ENCODE measurements at places on chromosomes 6 and 20.

DNA sequence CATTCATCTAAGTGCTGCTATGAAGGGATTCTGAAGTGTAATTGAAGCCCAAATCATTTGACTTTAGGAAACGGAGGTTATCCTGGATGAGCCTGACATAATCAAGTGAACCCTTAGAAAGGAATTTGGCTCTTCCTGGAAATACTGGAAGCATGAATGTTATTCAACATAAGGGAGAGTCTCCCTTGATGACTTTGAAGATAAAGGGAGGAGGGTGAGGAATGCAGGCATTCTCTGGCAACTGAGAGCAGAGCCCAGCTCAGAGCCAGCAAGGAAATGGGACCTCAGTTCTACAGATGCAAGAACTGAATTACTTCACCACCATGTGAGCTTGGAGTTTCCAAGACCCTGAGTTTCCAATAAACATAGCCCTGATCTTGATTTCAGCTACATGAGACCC, 168.2 kb downstream of the DLL1 start:
- no peak for DNase-seq

DNA sequence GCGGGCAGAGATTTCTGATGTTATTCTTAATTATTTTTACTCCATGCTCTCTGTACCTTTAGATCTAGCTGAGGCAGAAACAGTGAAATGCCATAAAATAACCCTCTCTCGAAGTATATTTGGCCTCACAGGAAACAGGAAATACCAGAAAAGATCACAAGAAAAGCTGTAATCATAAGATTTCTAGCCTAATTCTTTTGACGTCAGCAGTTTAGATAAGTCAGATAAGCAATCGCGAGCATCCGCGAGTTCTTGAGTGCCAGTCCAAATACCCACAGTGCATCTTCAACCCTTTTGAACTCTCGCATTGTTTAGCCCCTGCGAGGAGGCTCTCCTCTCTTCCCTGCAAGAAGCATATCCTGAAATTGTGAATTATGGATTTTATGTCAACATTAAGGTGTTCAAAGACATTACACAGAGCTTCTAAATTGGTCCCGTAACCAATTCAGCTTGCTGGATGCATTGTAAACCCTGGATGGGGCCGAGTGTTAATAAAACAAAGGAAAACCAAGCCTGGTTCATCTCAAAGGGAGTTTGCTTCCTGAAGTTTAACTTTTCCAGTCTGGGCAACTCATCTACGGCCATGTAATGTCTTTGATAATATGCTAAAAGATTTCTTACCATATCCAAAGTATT, 198.9 kb downstream of the MTFR2 start:
- DNase-seq: no peak

DNA sequence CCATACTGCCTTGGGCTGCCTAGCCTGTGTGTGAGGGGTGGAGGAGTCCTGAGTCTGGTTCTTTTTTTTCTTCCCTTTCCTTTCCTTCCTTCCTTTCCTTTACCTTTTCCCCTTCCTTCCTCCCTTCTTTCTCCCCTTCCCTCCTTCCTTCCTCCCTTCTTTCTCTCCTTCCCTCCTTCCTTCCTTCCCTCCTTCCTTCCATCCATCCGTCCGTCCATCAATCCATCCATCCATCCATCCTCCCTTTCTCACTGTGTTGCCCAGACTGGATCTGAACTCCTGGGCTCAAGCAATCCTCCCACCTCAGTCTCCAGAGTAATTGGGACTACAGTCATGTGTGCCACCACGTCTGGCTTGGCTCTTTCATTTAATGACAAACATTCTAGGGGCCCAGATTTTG, 750.7 kb upstream of the CHD6 start:
- DNase-seq: no peak

DNA sequence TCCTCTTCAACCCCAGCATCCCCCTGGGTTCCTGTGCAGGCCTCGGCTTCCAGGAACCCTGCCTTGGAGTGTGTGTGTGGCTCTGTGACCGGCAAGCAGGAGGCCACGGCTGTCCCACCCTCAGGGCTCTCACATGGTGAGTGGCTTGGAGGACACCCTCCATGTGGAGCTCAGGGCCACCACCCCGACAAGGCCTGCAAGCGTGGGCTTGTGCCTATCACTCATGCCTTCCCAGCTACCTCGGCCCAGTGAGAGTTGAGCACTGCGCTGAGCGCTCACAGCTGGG, 76.7 kb downstream of the DACT2 start:
- DNase-seq: no peak

DNA sequence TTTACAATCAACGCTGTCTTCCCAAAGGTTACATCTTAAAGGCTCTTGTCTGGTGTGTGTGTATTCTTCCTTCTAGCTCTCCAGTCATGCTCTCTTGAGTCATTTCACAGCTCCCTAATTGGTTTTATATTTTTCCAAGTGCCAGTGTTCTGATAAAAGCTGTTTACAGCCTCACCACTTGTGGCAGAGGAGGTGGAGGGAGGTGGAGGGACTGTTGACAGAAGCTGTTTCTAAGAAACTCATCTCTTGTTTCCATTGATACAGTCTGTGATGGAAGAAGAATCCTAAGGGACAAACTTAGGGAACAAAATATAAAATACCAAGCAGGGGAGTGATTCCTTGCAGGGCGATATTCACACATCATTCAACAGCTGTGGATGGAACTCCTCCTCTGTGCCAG, 64.0 kb downstream of the QRSL1 start:
- DNase-seq: no peak

DNA sequence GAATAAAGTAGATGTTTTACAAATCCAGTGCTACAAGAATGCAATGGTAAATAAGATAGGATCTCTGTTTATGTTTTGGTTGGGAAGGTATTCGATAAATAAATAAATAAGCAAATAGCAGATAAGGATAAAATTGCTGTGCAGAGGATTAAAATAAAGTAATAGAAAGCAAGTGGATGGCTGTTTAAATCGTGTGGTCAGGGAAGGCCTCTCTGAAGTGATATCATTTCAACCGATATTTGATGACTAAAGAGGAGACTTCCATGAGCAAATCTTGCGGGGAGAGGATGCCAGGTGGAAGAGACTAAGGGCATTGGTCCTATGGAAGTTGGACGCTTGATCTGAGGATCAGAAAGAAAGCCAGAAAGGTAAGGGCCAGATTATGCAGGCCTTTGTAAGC, 92.0 kb upstream of the CCN2 start:
- DNase-seq: no peak

DNA sequence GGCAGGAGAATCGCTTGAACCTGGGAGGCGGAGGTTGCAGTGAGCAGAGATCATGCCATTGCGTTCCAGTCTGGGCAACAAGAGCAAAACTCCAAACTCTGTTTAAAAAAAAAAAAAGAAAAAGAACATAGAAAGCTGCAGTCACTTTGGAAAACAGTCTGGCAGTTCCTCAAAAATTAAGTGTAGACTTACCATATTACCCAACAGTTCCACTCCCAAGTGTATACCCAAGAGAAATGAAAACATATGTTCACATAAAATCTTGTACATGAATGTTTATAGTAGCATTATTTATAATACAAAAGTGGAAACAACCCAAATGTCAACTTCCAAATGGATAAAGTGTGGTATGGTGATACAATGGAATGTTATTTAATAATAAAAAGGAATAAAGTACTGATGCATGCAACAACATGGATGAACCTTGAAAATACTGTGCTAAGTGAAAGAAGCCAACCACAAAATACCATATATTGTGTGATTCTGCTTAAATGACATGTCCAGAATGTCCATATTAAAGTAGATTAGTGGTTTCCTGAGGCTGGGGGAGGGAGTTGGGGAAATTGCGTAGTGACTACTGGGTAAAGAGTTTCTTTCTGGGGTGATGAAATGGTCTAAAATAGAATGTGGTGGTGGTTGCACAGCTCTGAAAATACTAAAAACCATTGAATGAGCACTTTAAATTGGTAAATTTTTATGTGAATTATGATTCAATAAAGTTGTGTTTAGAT, 62.9 kb downstream of the SUN5 start:
- no peak for DNase-seq

- DNase-seq: no peak
Measured at GRCh38 chr20:44696315-44696714, 18.9 kb upstream of the CCN5 start.

- peak; percentile 94 for DNase-seq
Measured at GRCh38 chr6:138989098-138989983, 1.3 kb upstream of the REPS1 start.

DNA sequence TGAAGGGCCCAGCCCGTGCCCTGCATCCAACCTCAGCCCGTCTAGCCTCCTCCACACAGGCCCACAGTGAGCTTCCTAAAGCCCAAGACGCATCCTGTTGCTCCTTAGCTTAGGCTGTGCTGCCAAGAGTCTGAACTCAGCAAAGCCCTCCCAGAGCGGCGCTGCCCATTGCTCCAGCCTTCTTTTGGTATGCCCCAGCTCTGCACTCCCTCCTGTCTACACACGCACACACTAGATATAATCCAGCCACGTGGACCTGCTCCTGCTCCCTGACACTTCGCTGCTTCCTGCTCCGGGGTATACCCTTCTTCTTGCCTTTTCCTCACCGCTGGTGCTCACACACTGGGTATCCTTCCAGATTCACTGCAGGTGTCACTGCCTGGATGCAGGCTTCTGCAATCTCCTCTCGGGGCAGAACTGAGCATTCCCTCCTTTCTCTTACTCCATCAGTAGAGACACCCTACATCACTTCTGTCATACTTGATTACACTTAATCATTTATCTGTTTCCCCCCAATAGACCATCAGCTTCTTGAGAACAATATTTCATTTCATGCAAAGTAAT, 23.8 kb downstream of the GABRR2 start:
- DNase-seq: no peak

- no peak for DNase-seq
Measured at GRCh38 chr6:159961528-159961927, 7.4 kb upstream of the IGF2R start.

- DNase-seq: peak; percentile 69
Measured at GRCh38 chr6:14713008-14713960, 532.6 kb upstream of the JARID2 start.

Data from NCI-H146 (cell line).